Transverse colon (tissue), 4 donors: ENCODE measurements at places on chromosomes 6 and 20. TPM values are rescaled to one million over a fixed set of nuclear protein-coding genes. Genes with fewer than 3 reads are reported as not detected.

The BHLHE23 gene
- not detected for total RNA-seq

The ZNF512B gene
- total RNA-seq: 5.2 TPM

The SASH1 gene
- total RNA-seq: 22.4 TPM

The SLC17A3 gene
- not detected for total RNA-seq

The MICB gene
- 4.1 TPM for total RNA-seq

The DNAH8 gene
- not detected for total RNA-seq

The EMILIN3 gene
- total RNA-seq: 1.1 TPM

The TFAP2A gene
- not detected for total RNA-seq

The SLC22A2 gene
- not detected for total RNA-seq

The IMPG1 gene
- not detected for total RNA-seq

The GSTA1 gene
- 1.4 TPM for total RNA-seq

The BTN2A1 gene
- 35.8 TPM for total RNA-seq

The STX11 gene
- not detected for total RNA-seq

The MAN1A1 gene
- total RNA-seq: 123 TPM

The RNF39 gene
- total RNA-seq: 0.27 TPM

The OSTM1 gene
- total RNA-seq: 53.8 TPM

The BTBD9 gene
- 30.7 TPM for total RNA-seq

The PRND gene
- total RNA-seq: not detected

The RIMS1 gene
- not detected for total RNA-seq

The KIF13A gene
- 36.3 TPM for total RNA-seq

The SLC22A16 gene
- not detected for total RNA-seq
